Stimulated activated CD4-positive, alpha-beta T cell treated with anti-CD3 and anti-CD28 coated beads, Interleukin-4, amount 100 ng/mL, for 1 hour (primary cell): ENCODE measurements at places on chromosomes 5 and 9.
A peak's percentile ranks its signal among the peaks of the same experiment; 100 is the strongest.

GRCh38 chr9:68739621-68740174 is 34.7 kb downstream of the PIP5K1B start:
- no peak for DNase-seq

DNA sequence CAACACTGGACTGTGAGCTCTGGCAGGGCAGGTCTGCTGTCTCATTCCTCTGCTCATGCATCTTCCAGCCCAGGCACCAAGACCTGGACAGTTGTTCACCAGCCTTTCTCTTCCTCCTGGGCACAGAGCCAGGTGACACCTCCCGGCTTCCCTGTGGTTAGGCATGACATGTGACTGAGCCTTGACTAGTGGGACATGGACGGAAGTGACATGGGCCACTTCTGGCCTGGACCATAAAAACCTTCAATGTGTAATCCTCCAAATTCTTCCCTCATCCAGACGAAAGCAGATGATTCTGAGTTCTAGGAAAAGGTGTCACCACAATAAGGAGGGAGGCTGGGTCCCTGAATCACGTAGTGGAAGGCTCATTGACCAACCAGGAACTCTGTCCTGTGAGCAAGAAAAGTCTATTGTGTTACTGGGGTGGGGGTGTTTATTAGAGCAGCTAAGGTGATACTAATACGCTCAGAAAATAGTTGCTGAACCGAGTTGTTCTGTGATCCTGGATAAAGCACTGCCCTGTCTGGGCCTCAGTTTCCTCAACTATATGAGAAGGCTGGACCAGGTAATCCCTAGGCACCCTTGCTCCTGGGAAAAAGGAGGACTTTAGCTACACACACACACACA is 26.6 kb upstream of the CRB2 start:
- DNase-seq = no peak

GRCh38 chr9:77495834-77496671 is 152.1 kb downstream of the GNA14 start:
- DNase-seq = no peak

DNA sequence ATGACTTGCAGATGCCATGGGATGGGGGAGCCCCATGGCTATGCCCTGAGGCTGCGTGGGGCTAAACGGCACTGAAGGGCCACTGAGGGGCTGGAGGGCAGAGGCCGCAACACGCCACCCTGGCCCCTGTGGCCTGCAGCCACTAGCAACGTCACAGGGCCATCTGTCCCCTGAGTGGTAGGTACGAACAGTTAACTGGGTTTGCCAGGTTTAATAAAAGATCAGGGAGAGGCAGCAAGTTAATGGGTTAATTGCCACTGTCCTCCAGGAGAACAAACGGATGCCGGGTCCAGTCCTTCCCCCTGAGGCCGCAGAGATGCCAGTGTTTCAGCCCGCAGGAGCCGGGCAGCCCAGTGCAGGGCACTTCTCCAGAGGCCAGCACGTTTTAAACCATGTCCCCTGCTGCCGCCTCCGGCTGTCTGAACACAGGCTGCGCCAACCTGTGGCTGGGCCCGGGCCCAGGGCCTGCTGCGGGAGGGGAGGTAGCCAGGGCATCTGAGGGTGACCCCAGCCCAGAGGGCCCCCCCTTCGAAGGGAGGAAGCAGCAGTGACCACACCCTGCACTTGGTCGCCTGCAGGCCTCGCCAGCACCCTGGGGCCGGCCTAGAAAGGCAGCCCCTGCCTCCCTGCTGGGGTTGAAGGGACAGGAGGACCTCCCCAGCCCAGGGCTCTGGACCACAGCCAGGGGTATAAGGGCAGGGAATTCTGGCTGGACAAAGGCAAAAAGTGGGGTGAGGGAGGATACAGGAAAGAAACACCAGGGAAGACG is 227.3 kb downstream of the FANCC start:
- DNase-seq = no peak

DNA sequence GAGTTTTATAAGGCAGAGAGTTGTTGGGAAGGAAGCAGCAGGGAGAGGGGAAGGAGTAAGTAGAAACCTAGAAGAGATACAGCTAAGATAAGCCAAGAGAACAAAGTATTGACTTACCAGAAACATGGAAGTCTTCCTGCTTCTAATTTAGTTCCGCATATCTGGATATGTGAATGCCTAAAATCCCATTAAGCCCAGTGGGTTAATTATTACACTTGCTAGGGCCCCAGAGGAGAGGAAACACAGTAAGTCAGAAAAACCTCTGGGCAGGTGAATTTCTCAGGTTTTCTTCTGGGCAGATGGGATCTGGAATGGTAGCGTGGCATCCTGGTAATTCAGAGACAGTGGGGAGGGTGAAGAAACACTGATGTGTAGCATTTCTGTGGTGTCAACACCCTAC is 104.7 kb upstream of the GABRP start:
- DNase-seq = no peak

DNA sequence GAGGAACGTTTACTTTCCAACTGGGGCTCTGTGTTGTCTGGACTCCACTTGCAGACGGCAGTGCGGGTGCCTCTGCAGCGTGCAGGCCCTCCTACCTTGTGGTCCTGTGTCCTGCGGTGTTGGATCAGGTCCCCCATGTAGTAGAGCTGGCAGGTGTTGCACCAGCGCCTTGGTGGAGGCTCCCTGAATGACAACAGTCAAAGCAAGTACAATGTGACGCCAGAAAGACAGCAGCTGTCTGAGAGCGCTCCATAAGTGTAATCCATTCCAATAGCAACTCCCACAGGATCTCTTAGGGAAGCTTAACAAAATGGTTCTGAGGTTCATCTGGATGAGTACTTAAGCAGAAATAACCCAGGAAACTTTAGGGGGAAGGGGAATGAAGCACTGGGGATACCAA is 9.9 kb downstream of the BBLN start:
- DNase-seq = no peak

DNA sequence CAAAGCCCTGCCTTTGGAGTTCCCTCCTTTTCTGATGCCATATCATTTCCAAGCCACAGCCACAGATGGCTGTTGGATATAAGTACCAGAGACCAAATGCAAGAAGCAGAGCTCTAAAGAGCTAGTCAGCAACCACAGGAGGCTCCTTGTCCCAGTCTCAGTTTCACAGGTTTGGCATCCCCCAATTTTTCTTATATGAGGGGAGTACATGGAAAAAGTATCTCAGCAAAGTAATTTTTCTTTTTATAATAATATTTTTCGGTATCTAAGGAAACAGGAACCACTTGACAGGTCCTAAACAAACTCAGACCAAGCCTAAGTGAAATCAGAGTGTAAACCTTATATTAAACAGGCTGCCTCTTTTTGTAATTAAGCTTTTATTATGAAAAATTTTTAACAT is 20.1 kb downstream of the GZMK start:
- no peak for DNase-seq

GRCh38 chr9:96502539-96503373 is 52.8 kb downstream of the HABP4 start:
- no peak for DNase-seq

GRCh38 chr9:91992461-91993041 is 42.5 kb upstream of the ROR2 start:
- no peak for DNase-seq

DNA sequence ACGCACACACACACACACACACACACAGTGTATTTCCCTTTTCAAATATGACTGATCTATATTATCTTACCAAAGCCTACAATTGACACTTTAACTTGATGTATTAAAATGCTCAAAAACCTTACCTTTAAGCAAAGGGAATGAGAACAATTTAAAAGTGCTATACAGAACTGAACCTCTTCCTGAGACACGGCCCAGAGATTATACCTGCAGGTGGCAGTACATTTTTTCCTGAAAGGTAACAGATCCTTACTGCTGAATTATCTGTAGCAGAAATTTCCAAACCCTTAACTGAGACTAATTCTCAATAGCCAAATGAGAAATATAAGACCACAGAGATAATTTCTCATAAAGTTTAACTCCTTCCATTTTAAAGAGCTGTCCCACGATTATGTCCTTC is 91.1 kb downstream of the MYO10 start:
- no peak for DNase-seq

DNA sequence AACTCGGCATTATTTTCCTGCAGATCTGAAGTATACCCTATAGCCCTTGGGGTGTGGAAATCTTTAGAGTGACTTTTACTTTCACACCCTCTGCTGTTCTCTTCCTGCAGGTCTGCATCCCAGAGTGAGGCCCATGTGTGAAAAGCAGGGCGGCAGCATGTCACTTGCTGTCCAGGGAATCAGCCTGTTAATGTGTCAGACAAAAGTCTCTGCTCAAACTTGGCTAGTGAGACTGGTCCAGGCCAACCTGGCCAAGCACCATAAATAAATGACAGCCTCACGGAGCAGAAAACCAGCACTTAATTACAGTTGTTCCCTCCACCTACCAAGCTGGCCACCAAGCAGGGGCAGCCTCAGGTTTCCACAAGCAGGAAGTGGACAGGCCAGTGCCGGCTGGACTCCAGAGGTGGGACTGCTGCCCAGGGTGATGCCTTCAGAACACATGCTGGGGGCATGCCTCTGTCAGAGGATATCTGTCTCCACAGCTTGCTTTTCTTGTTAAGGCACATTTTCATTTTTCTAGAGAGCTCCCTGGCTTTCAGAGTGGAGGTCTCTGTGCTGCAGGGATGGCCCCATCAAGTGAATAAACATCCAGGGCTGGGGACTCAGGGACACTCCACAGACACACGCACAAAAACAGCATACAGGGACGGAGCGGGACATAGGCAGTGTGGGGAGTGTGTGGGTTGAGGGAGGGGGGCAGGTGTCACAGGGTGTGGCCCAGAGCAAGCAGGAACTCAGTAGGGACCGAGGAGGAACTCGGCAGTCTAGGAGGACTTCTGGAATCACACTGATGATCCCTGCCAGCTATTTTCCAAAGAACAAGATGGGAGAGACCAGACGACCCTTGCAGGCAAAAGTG is 243.8 kb upstream of the IRX1 start:
- DNase-seq = no peak

DNA sequence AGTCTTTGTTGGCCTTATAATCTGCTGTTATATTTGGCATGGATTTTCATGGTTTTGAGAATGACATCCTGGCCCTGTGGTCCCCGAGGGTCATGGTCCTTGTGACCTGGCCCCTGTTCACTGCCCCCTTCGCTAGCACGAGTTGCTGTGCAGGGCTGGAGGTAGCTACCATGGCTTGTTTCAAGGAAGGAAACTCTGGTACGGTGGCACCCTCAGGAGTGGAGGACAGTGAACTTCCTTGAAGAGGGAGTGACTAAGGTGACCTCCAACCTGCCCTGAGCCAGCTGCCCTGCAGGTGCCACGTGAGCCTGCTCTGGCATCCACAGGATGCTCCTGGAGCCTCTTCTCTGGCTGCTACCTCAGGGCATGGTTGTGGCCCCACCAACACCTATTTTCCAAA is 62.1 kb downstream of the MTAP start:
- DNase-seq = no peak

DNA sequence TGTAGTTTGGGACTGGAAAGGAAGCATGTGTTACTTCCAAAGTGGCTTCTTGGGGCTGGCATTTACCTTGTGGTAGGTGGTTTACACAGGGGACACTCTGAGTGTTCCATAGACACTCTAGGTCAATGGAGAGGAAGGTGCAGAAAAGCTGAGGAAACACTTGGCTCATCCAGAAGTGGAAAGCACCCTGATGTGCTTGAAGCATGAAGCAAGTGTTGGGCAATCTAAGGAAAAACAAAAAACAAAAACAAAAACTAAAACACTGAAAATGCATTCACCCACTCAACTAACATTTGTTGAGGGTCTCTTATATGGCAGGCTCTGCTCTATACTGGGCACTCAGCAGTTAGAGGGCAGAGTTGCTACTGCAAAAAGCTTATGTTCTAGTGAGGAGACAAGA is 2.9 kb upstream of the ERAP2 start:
- DNase-seq = no peak

DNA sequence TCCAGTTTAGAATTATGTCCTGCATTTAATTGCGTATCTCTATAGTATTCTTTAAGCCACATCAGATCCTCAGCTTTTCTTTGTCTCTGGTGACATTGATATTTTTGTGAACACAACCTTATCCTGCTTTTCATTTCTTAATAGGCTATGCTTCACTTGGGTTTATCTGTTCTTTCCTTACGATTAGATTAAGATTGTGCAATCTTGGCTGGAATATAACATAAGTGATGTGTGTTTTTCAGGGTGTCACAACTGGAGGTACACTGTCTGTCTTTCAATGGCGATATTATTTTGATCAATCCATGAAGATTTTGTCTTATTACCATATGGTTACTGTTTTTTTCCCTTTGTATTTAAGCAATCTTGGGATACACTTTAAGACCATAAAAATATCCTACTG is 23.6 kb downstream of the NAA35 start:
- no peak for DNase-seq

- DNase-seq = no peak
These were observed 81.2 kb downstream of the ZNF618 start for GRCh38 chr9:113957351-113957750.

GRCh38 chr5:175207321-175208040 is 236.5 kb downstream of the DRD1 start:
- DNase-seq = no peak

GRCh38 chr5:34771076-34771475 is 67.9 kb upstream of the TTC23L start:
- no peak for DNase-seq

GRCh38 chr5:67000794-67001475 is 195.7 kb downstream of the CD180 start:
- no peak for DNase-seq

DNA sequence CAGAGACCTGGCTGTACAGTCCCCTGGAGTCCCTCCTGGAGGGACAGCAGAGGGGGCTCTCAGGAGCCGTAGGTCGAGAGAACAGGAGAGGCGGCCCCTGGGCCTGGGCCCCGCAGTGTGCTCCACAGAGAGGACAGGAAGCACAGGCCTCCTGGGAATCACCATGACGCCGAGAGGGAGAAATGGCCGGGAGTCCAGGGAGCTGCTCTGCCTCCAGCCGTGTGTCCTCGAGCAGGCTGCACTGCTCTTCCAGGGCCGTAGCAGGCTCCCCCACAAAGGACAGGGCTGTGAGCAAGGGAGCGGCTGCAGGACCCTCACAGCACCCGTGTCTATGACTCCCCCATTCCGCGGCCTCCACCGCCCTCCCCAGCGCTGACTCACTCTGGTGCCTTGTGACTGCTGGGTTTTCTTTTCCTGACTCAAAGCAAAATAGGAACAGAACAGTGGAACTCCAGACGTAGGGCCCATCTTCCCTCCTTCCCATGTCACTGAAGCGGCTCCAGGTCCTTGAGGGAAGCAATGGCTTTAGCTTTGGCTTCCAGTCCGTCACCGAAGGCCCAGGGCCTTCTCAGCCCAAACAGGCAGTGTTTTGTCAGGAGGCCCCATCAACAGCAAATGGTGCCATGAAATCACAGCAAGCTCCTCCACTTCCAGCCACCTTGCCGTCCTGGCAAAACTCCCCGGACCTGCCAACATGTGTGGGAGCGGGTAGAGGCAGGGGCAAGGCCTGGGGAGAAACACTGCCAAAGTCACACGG is 114.2 kb downstream of the LHFPL2 start:
- DNase-seq = no peak

DNA sequence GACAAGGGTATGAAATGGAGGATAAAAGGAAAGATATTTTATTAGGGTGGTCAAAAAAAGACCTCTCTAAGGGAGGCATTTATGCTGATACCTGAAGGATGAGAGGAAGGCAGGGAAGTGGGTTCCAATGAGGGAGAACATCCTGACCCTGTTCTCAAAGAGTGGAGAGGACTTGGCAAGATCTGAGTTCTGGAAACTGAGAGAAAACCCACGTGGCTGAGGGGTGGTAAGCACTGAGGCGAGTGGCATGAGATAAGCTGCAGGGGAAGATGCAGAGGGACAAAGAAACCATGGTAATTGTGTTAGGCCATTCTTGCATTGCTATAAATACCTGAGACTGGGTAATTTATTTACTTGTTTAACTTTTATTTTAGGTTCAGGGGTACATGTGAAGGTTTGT is 16.8 kb downstream of the SH3RF2 start:
- no peak for DNase-seq

- peak; percentile 46 for DNase-seq
These were observed 5.8 kb upstream of the ST6GALNAC6 start for GRCh38 chr9:127905004-127905728.
